ENCODE measurements at places on chromosomes 11 and 22.

DNA sequence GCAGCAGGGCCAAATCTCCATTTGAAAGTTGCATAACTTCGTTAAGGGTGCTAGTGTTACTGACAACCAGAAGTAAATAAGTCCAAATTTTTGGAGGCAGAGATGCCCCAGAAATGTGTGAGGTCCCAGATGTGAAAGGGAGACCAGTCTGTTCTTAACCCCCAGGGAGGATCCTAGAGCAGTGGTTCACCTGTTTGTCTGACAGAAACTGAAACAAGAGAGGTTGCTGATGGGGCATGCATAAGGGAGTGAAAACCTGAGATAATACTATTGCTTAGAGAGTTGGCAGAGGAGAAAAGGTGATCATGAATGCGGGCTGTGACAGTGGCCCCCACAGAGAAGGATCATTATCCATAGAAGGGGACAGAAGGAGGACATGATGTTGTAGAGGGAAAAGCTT, 3.8 kb downstream of the CBLIF start:
- no peak for DNase-seq

DNA sequence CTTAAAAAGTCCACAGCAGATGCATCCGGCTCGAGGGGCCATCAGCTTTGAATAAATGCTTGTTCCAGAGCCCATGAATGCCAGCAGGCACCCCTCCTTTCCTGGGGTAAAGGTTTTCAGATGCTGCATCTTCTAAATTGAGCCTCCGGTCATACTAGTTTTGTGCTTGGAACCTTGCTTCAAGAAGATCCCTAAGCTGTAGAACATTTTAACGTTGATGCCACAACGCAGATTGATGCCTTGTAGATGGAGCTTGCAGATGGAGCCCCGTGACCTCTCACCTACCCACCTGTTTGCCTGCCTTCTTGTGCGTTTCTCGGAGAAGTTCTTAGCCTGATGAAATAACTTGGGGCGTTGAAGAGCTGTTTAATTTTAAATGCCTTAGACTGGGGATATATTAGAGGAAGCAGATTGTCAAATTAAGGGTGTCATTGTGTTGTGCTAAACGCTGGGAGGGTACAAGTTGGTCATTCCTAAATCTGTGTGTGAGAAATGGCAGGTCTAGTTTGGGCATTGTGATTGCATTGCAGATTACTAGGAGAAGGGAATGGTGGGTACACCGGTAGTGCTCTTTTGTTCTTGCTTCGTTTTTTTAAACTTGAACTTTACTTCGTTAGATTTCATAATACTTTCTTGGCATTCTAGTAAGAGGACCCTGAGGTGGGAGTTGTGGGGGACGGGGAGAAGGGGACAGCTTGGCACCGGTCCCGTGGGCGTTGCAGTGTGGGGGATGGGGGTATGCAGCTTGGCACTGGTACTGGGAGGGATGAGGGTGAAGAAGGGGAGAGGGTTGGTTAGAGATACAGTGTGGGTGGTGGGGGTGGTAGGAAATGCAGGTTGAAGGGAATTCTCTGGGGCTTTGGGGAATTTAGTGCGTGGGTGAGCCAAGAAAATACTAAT, 1.9 kb downstream of the NEAT1 start:
- no peak for DNase-seq

- DNase-seq, result no peak
These were observed 443.3 kb downstream of the MN1 start for GRCh38 chr22:27358096-27358870.

DNA sequence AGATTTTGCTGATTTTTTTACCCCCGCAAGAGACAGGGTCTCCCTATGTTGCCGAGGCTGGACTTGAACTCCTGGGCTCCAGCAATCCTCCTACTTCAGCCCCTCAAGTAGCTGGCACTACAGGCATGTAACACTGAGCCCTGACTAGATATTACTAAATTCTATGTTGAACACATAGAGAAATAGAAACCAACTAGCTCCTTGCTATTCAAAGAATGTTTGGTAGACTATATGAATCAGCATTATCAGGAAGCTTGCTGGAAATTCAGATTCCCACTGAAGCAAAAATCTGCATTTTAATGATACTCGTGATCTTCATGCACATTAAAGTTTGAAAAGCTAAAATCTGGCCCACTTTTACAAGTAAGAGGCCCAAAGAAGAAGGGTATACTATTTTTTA, 11.9 kb downstream of the TMEM41B start:
- DNase-seq, result no peak

GRCh38 chr11:78555592-78555991, 19.1 kb downstream of the NARS2 start:
- no peak for DNase-seq

- no peak for DNase-seq
These were observed 1268.0 kb downstream of the JRKL start for GRCh38 chr11:97657852-97658251.

GRCh38 chr11:96474263-96474662, 84.5 kb downstream of the JRKL start:
- peak; percentile 59 for DNase-seq

DNA sequence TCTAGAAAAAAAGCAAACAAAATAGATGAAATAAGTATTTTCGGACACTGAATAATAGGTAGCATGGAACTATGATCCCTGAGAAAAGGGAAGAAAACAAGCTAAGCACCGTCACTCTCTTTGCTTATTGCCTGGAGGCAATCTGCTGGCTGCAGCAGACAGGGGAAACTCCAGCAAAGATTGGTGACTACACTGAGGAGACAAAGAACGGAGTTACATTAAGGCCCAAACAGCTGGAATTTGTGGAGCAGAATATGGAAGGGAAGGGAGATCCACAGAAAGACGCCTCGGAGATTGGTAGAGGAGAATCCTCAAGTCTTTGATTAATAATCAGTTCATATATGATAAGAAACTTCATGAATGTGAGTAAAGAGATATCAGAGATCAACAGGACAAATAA, 150.2 kb downstream of the TYR start:
- DNase-seq, result no peak

- DNase-seq, result no peak
These were observed 43.5 kb downstream of the SIK2 start for GRCh38 chr11:111645657-111646316.

DNA sequence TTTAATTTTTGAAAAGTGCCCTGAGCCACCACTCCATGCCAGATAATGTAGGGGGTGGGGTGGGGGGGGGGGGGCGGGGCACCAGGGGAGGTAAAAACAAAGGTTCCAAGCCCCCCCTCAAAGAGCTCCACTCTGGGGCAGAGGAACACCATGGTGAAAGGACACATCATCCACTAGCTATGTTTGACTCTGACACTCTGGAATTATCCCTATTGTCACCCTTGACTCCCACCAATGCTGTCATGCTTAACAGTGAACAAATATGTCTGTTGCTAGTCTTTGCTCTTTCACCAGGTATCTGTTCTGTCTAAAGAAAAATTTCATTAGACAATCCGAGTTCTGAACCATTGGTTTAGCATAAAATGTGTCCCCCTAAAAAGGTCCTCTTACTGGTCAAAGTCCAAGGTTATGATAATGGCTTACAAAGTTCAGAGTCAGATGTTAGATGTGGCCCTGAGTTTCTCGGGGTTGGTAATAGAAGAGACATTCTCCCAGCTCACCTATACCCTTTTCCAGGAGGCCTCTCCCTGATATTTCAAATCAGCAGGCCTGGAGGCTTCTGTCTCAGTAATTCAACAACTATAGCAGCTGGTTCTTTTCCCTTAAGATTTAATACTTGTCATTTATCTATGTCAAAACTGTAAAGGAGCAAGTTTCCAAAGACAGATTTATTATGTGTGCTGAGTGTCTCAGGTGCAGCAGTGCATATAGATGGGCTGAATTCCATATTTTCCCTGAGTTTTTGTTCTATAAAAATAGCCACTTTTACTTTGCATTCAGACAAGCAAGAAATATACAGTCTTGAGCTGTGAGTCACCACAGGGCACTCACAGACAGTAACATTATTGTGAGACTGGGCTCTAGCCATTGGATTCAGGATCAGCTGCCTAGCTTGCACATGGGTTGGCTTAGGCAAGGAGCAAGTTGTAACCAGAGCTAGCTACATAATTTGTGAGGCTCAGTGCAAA, 174.1 kb downstream of the CSNK2A3 start:
- DNase-seq, result peak; percentile 48

DNA sequence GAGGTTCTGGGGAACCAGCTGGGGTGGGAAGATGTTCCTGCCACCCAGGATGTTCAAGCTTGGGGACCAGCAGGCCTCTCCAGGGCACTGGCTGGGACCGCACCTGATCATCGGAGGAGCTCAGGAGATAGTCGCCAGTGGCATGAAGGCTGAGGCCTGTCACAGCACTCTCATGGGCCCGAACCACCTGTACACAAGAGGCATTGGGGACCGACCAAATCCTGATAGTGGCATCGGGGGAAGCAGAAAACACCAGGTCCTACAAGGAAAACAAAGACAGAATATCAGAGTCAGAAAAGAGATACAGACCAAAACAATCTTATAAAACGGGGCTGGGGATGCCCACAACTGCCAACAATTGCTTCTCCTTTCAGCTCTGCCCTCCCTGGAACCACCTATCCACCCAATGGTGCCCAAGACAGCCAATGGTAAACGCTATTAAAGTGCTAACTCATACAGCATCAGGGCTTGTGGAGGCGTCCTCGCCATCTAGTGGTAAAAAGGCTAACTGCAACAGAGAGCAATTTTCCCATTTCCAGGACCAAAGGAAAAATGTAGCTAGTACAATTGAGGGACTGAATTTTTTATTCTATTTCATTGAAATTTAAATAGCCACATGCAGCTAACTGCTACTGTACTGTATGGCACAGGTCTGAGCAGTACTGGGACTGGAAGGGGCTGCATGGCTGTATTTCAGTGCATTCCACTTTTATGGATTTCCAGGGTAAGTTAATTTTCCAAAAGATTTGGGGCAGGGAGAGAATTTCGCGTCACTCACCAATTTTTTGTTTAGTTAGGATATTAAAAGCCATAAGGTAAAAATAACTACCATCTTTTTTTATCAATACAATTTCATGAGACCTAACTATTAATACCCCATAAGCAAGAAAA, 7.1 kb downstream of the PRPF19 start:
- DNase-seq, result no peak

GRCh38 chr11:83046621-83047172, 25.0 kb downstream of the RAB30 start:
- no peak for DNase-seq

GRCh38 chr11:111460856-111461255, 51.3 kb downstream of the BTG4 start:
- no peak for DNase-seq

DNA sequence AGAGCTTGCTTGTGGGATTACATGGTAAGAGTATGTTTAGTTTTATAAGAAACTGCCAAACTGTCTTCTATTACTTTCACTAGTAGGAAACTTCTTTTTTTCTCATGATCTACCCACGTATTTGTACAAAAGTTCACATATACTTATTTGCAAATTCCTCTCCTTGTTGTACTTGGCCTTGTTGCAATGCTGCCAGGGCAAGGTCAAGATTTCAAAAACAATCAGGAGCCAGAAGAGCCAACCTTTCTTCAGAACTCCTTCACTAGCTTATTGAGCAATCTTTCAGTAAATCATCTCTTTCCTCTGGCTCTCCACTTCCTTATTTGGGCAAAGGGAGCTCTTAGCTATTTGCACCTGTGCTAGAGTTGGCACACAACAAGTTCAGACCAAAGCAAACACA, 9.7 kb downstream of the SRSF8 start:
- DNase-seq, result no peak

GRCh38 chr11:10322401-10322800, 17.5 kb downstream of the ADM start:
- no peak for DNase-seq

DNA sequence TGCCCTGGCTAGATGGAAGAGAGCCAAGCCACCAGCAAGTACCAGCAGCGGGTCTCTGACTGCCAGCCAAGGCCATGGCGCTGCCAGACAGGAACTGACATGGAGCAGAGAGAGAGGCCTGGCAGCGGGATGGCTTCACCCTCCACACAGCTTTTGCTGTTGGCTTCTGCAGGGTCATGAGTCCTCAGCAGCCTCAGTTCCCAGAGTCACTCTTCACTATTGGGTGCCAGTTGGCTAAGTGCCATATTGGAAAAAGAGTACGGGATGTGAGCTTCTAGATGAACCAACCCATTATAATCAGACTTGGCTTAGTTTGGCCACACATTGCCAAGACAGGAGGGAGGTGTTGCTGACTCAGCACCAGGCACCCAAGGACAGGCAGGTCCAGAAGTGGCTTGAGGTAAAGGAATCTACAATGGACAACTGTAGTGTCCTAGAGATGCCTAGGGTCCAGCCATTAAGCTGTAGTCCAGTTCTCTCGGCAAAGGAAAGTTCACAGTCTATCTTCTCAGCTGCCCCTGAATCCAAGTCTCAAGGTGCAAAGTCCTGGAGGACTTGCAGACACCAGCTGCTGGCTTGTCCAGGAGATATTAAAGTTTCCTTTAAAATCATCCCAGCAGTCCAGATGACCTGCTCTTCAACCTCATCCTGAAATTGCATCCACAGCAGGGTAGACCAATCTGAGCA, 40.7 kb upstream of the POU2AF1 start:
- no peak for DNase-seq

GRCh38 chr11:32139896-32140520, 49.1 kb downstream of the RCN1 start:
- DNase-seq, result no peak

Data from epithelial cell of prostate (primary cell).